ENCODE measurements at places on chromosomes 16 and 17.

- no peak for DNase-seq
Observed at GRCh38 chr16:24816688-24817087, 29.1 kb upstream of the SLC5A11 start.

DNA sequence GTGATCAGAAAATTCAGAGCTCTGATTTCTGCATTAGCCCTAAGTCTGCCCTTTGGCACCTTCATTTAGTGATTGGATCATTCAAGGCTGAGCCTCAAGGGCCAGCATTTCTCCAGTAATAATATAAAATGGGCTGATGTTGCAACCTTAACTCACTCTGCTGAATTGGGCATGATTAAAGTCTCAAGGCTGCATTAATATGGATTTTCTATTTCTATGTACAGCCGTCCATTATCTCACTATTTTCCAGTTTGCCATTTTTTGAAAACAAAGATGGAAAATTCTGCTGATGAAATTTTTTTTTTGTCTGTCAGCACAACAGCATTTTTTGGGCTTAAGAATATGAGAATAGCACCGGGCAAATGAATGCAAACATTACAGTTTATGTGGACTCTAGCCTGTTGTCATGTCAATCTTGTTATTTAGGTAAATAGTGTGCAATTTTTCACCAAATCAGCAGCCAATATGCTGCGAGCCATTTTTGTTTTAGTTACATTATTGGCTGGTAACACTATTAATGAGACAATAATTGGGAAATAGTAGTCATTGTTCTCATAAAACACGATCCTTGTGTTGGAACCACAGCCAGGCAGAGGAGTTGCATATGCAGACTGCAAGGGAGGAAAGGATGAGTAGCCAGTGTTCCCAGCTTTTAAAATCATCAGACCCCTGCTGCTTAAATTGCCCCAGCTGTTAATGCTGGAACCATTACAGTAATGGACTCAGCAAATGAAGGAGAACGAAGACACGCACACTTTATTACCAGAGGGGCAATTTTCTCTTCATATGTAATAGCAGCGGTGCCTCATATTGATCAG, 10.5 kb downstream of the FTO start:
- no peak for DNase-seq

- DNase-seq: no peak
Observed at GRCh38 chr16:12794486-12795387, 8.9 kb downstream of the CPPED1 start.

DNA sequence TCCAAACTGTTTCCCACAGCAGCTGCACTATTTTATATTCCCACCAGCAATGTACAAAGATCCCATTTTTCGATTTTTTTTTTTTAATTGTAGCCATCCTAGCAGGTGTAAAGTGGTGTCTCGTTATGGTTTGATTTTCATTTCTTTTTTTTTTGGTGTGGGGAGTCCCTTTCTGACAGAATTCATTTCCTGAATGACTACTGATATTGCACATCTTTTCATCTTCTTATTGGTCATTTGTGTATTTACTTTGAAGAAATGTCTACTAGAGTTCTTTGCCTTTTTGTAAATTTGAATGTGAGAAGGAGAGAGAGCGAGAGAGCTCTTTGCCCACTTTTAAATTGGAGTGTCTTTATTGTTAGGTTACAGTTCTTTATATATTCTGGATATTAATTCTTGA, 14.0 kb downstream of the CYB5B start:
- no peak for DNase-seq

DNA sequence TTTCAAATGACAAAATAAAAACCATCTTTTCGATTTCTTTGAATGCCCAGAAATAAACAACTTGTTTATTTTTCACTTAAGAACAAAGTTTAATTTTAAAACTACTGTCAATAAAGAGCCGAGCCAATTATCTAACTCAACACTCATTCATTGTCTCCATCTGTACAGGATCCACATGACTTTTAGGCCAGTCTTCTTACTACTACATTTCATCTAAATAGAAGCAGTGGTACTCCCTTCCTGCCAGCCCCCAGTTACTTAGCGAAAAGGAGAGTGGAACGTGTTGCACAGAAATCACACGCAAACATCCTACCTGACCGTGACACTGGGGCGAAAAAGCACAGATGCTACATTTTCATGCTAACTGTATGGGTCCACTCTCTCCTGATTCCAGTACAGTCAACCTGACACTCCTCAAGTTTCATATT, 1.2 kb downstream of the GNA13 start:
- no peak for DNase-seq

- DNase-seq: peak; percentile 10
Observed at GRCh38 chr17:45876539-45876938, 17.8 kb upstream of the MAPT start.

DNA sequence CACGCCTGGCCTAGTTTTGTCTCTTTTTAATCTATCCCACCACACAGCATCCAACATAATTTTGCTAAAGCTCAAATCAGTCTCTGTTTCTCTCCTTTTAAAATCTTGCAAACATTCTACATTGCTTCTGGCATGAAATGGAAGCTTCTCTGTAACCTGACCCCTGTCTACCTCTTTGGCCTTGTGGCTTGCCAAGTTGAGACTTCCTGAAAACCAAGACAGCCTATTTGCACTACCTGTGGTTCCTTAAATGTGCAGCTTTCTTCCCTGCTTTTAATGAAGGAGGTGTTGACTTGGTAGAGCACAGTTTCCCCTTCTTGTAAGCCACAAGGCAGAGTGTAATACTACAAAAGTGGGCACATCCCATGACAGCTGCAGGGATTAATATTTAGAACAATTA, 6.0 kb upstream of the CCL3 start:
- no peak for DNase-seq

Data from SHP77 (cell line).